Activated naive CD4-positive, alpha-beta T cell (primary cell): ENCODE measurements at places on chromosomes 6 and 20.
A peak's percentile ranks its signal among the peaks of the same experiment; 100 is the strongest.

GRCh38 chr20:44030394-44030793 lies 115.7 kb downstream of the TOX2 start:
- no peak for DNase-seq

GRCh38 chr6:150204705-150205472 lies 62.0 kb downstream of the PPP1R14C start:
- DNase-seq = no peak

DNA sequence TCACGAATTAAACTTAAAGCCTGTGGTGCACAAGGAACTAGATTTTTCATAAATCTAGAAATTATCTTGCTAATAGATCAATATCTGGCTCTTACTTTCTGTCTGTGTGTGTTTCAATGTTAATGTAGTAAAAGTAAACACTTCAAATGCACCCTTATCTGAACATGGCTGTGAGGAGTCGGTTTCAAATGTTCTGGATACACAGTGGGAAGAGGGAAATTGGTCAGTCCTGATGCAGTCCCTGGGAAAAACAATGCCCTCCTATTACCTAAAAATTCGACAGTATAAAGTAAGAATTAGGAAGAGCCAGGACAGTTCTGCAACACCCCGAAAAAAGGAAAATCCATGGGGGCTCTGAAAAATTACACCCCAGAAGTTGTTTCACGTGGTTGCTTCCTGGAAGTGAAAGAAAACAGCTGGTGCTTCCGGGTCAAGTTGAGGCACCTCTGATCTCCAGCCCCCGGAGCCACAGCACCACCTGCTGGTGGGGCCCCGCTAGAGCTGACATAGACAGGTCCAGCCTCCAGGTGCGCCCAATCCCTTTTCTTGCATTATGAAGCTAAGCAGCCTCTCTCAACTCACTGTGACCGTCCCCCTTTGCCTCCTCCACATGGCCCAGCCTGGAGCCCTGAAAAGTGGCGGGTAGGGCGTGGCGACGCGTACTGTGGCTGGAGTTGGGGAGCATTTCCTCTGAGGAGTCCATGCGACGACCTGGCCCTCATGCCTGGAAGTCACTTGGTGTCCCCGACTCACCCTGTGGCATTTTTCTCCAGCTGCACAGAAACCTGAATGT lies 8.3 kb downstream of the SEMG2 start:
- peak; percentile 4 for DNase-seq

DNA sequence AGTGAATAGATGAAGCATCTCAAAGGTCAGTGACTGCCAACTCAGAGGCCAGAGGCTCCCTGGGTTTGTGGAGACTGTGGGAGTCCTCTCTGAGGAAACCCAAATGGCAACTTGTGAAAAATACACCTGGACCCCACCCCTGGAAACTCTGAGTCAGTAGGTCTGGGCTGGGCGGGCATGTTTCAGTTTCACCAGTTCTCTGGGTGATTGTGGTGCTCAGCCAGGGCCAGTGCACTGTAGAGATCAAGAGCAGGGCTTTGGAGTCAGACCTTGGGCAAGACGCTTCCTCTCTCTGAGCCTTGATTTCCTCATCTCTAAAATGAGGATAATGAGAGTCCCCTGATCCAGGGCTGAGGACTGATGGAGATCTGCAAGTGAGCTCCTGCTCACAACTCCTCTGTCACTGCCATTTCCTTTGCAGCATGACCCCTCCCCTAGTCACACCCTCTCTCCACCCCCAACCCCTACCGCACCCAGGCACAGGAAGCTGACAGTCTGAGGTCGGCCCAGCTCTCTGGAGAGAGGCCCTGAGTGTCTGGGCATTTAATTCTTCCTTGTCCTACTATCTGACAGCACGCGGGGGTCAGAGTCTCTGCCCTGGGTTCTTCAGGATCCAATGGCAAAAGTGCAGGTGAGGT lies 5.1 kb downstream of the DEF6 start:
- DNase-seq = peak; percentile 72

- no peak for DNase-seq
Observed at GRCh38 chr20:54665812-54666211, 190.4 kb downstream of the DOK5 start.

DNA sequence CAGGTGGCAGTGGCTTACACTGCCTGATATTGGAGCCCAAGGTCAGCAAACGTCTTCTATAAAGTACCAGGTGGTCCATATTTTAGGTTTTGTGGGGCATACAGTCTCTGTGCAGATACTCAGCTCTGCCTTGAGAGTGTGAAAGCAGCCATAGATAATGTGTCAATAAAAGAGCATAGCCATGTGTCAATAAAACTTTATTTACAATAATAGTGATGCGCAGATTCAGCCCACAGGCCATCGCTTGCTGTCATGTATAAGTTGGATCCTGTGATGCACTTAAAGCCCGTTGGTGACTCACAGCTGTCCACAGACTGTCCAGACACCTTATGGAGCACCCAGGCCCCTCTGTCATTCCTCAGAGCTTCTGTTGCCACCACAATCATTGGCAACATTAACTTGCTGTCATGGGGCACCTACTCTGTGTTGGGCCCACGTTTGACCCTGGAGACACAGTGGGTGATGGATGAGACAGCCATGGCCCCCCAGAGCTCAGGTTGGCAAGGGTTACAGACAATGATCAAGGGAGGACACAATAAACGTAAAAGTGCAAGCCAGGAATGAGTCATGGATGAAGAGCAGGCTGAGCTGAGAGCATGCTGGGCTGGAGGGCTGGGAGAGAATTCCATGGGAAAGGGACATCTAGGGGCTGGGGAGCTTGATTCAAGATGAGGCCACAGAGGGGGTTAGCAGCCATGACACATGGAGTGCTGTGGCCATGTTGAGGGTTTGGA lies 173.6 kb downstream of the TAF4 start:
- DNase-seq = no peak

DNA sequence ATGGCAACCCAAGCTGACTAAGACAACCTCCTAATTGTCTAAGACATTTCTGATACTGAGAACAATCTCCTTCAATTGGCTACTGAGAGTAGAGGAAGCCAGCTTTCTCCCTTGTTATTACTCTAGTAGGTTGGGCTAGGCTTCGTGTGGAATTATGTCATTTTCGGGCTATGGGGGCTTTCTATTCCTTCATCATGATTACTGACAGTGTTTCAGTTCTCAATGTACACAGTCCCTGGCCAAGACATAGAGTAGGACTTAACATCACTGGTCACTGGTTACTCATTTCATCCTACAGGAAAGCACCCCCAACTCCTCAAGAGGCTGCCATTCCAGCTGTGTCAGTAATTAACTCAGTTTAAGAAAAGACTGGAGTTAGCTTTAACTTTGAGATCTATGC lies 100.0 kb downstream of the KIF6 start:
- no peak for DNase-seq
